ENCODE measurements at places on chromosomes 11 and 22. TPM values are rescaled to one million over a fixed set of nuclear protein-coding genes. Genes with fewer than 3 reads are reported as not detected.

EFEMP2 gene
- total RNA-seq = 80.0 TPM

MTMR3 gene
- 29.9 TPM for total RNA-seq

GGTLC3 gene
- total RNA-seq = not detected

LRRC74B gene
- not detected for total RNA-seq

ENTHD1 gene
- not detected for total RNA-seq

TNNT3 gene
- 35.7 TPM for total RNA-seq

OR4D5 gene
- total RNA-seq = not detected

FGF19 gene
- total RNA-seq = not detected

DEPDC7 gene
- total RNA-seq = 0.32 TPM

MYOD1 gene
- total RNA-seq = not detected

KDM2A gene
- total RNA-seq = 40.7 TPM

BBS1 gene
- 12.1 TPM for total RNA-seq

OR51S1 gene
- not detected for total RNA-seq

TRIM6 gene
- 0.91 TPM for total RNA-seq

ACR gene
- 0.43 TPM for total RNA-seq

PHOX2A gene
- not detected for total RNA-seq

TMEM121B gene
- 1.9 TPM for total RNA-seq

CCDC81 gene
- total RNA-seq = 0.32 TPM

LINC01488 gene
- total RNA-seq = 0.22 TPM

APLNR gene
- total RNA-seq = 15.4 TPM

GDPD4 gene
- total RNA-seq = not detected

OR2D2 gene
- total RNA-seq = not detected

All from Right ventricle myocardium superior (tissue), 1 donor.